ENCODE measurements at places on chromosomes 6 and 20. TPM values are rescaled to one million over a fixed set of nuclear protein-coding genes. Genes with fewer than 3 reads are reported as not detected.

Gene MYLK4
- total RNA-seq: 1.3 TPM

Gene BTNL2
- total RNA-seq: not detected

Gene TMEM200A
- total RNA-seq: 17.9 TPM

Gene NTSR1
- 0.09 TPM for total RNA-seq

Gene CDH26
- total RNA-seq: 2.4 TPM

Gene KCNK15
- total RNA-seq: 11.7 TPM

Gene NKAIN2
- 1.8 TPM for total RNA-seq

Measured in kidney (tissue), 22 donors.